Right hindlimb (tissue), 1 donor: ENCODE measurements at places on chromosomes 4 and X.

DNA sequence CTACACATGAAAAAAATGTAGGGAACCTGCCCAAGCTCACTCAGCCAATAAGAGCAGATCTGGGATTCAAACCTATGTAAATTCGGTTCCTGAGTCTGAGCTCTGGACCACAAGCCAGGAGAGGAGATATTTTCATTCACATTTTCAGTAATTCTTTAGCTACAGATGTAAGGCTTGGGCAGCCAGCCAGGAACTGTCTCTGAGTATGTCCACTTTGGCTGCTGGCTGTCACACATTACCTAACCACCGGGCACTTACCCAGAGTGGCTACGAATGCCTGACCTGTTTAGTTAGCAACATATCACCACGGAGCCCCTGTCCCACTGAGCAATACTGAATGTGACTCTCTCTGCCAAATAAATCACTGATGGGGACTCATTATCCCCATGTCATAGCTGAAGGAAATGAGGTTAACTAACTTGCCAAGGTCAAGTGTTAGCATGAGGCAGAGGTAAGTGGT lies 15.3 kb downstream of the USP46 start:
- DNase-seq, result peak; percentile 74

GRCh38 chr4:94575652-94576051 lies 123.9 kb downstream of the PDLIM5 start:
- DNase-seq, result no peak

DNA sequence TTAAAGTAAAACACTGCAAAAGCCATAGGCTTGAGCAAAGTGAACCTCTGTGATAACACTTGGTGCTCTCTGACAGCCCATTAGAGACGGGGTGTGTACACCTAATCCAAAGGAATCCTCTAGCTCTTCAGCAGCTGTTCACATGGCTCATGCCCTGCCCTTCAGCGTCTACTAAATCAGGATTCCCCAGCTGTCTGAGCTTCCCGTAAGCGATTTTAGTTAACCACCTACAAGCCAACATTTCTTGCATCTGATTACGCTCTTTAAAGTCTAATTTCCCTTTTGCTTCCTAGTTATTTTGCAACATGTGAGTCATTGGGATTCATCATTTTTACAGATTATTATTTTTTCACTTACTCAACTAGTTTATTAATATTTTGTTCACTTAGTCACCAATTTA lies 6.5 kb downstream of the DMD start:
- DNase-seq, result peak; percentile 39

DNA sequence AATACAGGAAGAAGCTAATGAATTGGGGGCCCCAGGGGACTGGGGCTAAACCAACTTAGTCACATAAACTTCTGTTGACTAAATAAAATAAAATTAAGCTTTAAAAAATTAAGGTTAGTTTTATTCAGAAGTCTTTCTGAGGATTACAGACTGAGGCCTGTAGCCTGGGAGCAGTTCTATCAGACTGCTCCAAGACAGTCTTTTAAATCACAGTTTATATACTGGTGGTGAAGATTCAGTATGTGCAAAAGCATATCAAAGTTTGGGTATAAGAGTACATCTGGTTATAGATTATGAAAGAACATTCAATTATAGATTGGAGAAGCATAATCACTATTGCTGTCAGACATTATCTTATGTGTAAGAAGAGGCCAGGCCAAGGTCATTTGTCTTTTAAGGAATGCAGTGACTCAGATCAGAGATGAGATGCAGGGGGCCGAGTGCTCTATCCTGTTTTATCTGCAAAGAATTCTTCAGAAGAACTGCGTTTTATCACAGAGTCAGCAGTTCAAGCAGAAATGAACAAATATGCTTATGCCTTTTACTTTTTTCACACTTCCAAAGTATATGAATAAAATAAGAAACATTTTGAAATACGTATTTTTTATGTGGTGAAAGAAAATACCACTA lies 109.4 kb downstream of the PDHA2 start:
- no peak for DNase-seq

GRCh38 chr4:104868958-104869357 lies 277.7 kb upstream of the TET2 start:
- no peak for DNase-seq

DNA sequence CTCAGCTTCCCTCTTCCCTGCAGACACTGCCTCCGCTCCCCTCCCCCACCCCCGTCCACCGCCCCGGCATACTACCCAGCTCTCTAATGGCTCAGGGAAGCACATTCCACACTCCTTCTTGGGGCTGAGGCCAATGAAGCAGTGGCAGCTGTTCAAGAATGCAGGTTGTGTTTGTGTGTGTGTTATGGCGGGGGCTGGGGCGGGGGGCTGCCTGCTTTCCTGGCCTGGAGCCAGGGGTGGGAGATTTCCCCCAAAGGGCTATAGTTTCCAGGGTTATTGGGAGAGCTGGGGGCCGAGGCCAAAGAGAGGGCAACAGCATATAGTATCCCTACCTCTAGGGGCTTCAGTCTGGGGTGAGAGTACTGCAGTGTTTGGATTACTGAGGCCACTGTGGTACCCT lies 149.4 kb downstream of the EFNB1 start:
- peak; percentile 81 for DNase-seq

- DNase-seq, result no peak
Measured at GRCh38 chr4:19850909-19851308, 400.8 kb upstream of the SLIT2 start.

GRCh38 chrX:55709735-55710134 lies 7.8 kb upstream of the RRAGB start:
- DNase-seq, result no peak

GRCh38 chrX:17617806-17618205 lies 119.5 kb upstream of the SCML1 start:
- peak; percentile 37 for DNase-seq

- no peak for DNase-seq
Measured at GRCh38 chr4:128285085-128285997, 2.3 kb downstream of the PGRMC2 start.

DNA sequence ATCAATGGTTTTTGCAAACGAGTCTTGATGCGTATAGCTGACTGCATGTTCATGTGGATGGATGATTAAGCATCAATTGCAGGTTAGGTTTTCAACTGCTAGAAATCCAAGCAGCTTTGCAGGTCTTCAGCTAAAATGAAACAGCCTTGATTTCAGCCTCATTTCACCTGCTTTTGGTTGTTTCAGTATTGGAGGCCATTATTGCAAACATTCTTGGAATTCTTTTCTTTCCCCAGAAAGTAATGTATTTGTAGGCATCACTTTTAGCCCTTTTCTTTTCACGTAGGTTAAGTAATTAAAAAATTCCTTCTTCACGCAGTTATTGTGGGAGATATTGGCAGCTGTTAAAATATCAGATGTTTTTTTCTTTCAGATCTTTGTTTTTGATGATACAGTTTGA lies 8.8 kb downstream of the ZAR1 start:
- DNase-seq, result no peak

DNA sequence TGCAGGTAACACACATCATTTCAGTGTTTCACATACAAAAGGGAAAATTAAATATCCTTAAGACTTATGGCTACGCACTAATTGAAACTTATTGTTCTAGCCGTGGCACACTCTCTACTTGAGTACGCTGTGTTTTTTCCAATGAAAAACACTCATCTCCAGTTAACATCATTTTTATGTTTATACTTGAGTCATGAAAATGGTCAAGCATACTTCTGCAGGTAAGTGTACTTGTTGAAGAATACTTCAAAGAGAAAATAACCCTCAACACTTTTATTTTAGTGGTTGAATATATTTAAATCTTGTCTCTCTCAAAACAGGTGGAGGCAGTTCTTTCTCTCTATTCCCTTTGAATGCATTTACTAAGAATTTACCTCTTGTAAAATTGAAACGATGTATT lies 538.7 kb upstream of the PCDH7 start:
- DNase-seq, result no peak

- peak; percentile 35 for DNase-seq
Measured at GRCh38 chrX:39456894-39457604, 640.7 kb downstream of the BCOR start.

GRCh38 chr4:153409412-153409811 lies 56.7 kb upstream of the TMEM131L start:
- no peak for DNase-seq

GRCh38 chr4:184817494-184818215 lies 8.1 kb downstream of the ACSL1 start:
- no peak for DNase-seq

DNA sequence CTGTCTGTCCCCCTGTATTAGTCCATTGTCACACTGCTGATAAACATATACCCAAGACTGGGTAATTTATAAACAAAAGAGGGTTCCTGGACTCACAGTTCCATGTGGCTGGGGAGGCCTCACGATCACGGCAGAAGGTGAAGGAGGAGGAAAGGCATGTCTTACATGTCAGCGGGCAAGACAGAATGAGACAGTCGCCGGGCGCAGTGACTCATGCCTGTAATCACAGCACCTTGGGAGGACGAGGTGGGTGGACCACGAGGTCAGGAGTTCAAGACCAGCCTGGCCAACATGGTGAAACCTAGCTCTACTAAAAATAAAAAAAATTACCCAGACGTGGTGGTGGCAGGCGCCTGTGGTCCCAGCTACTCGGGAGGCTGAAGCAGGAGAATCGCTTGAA lies 24.7 kb downstream of the IL3RA start:
- no peak for DNase-seq

GRCh38 chrX:70132877-70133302 lies 357 bp upstream of the IGBP1 start:
- no peak for DNase-seq

DNA sequence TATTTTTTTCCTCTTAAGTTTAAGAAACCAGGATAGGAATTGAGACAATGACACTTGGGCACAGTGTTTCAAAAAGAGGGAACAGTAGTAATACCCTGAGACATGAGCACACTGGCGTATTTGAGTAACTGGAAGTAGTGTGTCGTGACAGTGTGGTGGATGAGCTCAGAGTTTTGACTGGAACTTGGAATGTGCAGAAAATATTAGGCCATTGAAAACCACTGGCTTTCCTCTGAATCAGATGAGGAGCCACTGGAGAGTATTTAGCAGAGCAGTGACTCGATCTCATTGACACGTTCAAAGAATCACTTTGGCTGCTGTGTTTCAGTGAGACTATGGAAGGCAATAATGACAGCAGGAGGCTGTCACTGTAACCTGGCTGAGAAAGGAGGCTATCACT lies 1531.2 kb downstream of the STIM2 start:
- DNase-seq, result no peak

GRCh38 chr4:153426207-153426885 lies 39.8 kb upstream of the TMEM131L start:
- DNase-seq, result no peak

- no peak for DNase-seq
Measured at GRCh38 chr4:145779319-145779801, 99.4 kb downstream of the C4orf51 start.

DNA sequence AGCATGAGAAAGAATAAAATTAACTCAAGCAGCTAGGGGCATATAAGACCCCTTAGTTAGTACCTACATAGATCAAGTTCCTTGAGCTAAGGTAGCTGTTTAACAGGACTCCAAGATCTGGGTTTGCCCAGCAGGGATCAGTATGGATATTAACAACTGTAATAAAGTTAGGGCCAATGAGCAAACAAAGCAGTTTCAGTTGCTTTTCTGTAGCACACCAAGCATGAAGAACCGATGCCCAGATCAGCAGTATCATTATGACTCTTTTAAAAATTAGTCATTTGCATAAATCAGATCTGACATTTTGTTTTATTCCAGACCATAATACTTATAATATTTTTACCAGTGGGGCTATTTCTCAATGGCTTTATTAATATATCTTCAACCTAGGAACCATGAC lies 80.9 kb downstream of the C4orf33 start:
- no peak for DNase-seq

GRCh38 chrX:115023139-115023538 lies 5.7 kb upstream of the IL13RA2 start:
- no peak for DNase-seq

DNA sequence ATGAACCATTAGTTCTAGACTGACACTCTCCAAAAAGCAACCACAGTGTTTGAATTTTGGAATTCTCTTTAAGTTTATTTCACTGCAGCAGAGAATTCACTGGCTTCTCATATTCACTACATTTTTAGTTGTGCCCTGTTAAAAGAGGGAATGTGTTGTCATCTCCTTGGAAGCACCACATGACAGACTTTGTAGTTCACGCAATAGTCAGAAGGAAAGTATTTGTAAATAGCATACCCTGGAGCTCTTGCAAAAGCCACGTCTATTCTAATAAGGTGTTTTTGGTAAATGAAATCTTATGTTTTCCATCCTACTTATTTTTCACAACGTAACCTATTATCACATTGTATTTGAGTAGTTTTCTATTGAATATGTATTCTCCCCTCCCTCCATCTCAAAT lies 25.8 kb downstream of the DOCK11 start:
- DNase-seq, result no peak

- DNase-seq, result no peak
Measured at GRCh38 chrX:93932471-93933220, 258.6 kb downstream of the FAM133A start.

DNA sequence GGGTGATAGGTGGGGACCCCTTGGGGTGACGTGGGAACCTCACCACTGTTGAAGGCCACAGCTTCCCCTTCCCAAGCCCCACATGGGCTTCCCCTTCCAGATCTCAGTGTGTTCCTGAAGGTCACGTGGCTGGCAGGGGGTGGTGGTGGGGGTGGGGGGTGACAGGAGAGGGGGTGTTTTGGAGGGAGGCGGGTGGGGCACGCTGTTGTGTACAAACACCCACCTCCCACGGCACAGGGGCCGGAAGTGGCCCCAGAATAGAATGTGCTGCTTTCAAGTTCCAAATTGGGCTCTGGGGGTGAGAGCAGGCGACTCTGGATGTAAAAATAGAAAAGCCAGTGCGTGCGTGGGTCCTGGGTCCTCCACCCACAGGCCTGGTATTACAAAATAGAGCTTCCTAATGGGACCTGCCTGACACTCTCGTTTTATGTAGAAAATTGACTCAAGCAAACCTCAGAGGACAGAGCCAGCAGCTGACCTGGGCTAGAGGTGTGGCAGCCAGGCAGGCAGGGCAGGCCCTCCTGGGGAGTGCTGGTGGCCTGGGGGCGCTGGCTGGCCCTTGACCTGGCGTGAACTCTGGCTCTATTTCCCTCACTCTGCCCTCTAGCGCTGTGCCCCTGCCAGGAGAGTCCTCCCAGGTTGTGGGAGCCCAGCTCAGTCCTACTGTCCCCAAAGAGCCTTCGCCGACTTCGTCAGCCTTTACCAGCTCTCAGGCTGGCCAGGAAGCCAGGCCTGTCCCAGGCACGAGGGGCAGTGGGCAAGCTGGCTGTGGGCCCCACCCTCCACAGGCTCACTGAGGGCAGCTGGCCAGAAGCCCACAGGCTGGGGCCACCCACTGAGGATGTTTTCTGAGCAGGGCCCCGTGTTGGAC lies 5.4 kb upstream of the SH3BP2 start:
- peak; percentile 33 for DNase-seq

DNA sequence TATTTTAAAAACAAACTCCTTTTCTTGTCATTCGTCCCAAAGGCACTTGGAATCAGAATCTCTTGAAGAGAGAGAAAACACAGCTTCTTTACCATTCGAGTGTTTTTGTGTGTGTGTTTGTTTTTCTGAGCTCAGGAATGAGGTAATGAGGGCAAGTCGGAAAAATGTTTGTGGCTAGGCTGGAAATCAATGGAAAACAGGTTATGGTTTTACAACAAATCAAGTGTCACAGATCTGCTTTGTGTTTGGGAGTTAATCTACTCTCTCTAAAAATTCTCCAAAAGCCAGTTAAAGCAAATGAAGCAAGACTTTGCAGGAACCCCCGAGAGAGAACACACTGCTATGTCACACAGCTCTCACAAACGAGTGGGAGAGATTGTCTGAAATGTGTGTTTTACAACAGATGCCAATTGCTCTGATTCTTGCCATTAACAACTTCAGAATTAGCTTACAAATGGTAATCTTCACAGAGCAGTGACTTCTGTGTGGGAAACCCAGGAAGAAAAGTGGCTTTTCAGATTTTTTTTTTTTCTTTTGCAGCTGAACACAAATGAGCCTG lies 264.1 kb downstream of the CBLL2 start:
- no peak for DNase-seq

- DNase-seq, result no peak
Measured at GRCh38 chr4:36128689-36129088, 115.6 kb downstream of the ARAP2 start.
